ENCODE measurements at places on chromosomes 4 and X.

GRCh38 chr4:94531991-94532789, 80.4 kb downstream of the PDLIM5 start:
- no peak for DNase-seq

- DNase-seq: peak; percentile 18
These were observed 264.3 kb downstream of the NPFFR2 start for GRCh38 chr4:72295966-72296557.

DNA sequence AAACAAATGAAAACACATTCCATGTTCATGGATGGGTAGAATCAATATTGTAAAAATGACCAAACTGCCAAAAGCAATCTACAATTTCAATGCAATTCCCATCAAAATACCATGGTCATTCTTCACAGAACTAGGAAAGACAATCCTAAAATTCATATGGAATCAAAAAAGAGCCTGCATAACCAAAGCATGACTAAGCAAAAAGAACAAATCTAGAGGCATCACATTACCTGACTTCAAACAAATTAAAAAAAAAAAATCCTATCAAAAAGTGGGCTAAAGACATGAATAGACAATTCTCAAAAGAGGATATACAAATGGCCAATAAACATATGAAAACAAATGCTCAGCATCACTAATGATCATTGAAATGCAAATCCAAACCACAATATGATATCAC, 297.5 kb downstream of the NAF1 start:
- DNase-seq: no peak

GRCh38 chr4:23276076-23276475, 583.3 kb downstream of the GBA3 start:
- no peak for DNase-seq

GRCh38 chr4:88722828-88723227, 25.2 kb upstream of the NAP1L5 start:
- DNase-seq: no peak

- DNase-seq: no peak
These were observed 147.9 kb upstream of the NEIL3 start for GRCh38 chr4:177161781-177162180.

DNA sequence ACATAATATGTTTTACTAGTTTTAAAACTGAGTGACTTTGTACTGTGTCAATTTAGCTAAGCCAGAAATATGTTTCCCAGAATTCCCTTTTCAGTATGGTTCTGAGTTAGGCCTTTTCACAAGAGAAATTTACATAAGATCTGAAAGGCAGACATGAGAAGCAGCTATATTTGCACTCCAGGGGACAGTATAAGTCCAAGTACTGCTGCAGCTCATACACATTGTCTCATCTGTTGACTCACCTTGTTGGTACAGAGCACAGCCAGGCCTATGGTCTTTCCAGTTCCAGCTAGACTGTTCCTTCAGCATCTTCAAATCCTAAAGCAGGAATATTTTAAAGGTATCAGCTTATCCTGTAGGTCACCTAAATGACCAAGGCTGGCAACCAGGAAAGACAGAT, 53.5 kb downstream of the BMP3 start:
- DNase-seq: no peak

GRCh38 chrX:34915463-34916225, 27.0 kb upstream of the FAM47B start:
- DNase-seq: no peak

DNA sequence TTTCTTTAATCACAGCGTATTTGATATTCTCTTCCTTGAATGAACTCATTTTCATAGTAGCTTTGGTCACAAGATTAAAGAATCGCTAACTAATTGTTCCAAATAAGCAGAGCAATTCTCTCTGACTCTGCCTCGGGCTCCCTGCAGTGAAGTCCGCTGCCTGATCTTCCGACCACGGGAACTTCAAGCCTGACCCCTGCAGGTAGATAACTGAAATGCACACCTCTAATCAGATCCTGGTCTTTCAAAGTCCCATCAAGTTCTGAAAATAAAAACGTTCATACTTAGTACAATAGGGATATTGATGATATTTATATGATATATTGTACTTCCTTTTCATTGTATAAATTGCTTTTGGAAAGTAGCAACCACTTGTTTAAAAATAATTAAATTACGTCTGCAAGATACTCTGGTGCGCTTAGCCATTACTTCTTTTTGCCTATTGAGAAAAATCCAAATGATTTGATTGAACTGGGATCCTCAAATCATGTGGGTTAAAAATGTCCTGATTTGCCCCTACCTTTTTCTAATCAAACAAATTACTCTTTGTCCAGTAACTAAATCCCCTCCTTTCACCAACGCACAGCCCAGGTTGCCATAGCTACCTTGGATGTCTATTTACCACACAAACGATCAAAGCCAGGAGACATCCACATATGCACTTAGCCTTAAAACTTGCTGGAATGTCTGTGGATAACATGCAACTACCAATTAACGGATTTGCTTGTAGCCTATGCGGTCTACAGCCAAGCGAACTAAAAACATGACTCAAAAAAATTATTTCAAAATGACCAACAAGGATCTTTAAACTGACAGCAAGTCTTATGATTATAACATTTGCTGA, 4.2 kb downstream of the MID1 start:
- peak; percentile 58 for DNase-seq

DNA sequence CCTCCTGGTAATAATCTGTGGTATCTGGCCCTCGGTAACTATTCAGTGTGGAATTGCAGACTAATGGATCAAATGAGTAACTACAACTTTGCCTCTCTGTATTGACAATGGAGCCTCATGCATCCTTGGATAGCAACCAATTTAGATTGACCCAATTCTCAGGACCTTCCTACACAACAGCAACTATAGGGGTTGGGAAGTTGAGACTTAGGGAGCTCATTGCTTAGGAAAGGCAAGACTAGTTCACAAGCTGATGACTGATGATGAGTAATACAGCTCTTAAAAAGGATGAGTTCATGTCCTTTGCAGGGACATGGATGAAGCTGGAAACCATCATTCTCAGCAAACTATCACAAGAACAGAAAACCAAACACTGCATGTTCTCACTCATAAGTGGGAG, 47.5 kb upstream of the KLHL13 start:
- DNase-seq: no peak

DNA sequence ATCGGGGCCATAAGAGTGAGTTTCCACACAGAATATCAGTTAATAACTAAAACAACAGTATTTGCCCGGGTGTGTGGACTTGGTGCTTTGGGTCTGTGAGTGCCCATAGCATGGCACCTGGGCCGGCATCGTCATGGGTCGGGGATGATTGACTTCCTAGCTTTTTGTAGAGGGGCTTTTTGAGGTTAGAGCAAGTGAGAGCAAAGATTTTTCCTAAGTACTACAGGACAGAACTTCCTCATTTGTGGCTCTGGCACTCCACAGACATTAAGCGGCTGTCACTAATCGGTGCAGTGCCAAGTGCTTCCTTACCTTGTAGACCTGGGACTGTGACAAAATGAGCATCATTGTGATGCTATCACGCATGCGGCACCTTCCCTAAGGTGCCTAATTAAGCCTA, 81.0 kb downstream of the SHROOM2 start:
- no peak for DNase-seq

DNA sequence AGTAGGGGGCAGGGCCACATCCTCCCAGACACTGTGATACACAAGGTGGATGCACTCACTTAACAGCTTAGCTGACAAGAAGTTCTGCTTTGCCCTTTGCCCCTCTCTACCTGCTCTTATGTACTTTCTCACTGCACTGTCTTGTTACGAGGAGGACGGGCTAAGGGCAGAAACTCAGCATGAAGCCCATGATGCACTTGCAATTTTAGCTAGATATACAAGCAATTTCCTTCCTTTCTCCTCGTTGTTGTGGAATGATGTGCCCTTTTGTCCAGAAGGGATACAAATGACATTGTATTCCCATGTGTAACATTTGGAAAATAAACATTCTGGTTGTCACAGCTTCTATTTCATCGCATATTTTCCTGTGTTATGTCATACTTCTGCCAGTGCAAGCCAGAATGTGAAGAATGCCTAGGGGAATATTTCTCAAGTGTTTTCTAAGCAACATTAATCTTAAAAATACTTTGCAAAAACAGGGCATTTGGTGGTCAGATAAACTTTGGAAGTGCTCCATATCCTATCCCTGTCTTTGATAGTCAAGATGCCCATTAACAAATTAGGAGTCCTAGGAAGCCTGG, 47.2 kb downstream of the MAOA start:
- no peak for DNase-seq

DNA sequence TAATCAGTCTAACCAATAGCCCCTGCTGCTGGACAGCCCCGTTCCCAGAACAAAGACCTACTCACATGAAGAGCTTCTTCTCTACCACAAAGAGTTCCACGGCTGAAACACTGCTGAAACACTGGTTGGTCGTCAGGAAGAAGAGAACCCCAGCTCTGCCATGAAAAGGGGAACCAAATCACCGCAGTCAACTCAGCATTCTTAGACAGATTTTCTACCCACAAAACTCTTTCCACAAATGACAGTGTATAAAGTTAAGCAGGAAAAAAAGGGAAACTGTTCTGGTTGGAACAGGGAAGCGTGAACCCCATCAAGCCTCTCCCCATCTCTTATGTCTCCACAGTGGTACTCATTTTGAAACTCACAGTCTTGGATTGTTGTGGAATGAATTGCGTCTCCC, 57.3 kb downstream of the ABCG2 start:
- DNase-seq: peak; percentile 36

GRCh38 chr4:137300776-137301175, 231.5 kb downstream of the PCDH18 start:
- no peak for DNase-seq

- DNase-seq: no peak
These were observed 29.7 kb downstream of the GAB3 start for GRCh38 chrX:154721155-154721554.

GRCh38 chrX:44536198-44536597, 6.5 kb downstream of the FUNDC1 start:
- DNase-seq: no peak

DNA sequence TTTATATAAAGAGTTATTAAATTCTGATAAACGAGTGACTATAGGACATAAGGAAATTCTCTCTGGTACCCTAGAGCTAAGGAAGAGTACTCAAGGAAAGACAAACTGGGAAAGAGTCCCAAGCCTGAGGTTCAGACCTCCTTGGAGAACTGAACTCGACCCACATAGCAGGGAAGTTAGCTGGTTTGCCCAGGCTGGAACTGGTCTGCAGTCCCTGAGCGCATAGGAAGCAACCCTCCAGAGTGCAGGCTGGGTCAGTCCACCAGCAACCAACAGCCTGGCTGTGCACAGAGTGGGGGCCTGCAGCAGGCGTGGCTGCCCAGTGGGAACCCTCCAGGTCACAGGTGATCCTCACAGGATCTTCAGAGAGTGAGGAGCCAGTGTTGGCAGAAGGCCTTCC, 114.1 kb downstream of the SOWAHB start:
- DNase-seq: no peak

DNA sequence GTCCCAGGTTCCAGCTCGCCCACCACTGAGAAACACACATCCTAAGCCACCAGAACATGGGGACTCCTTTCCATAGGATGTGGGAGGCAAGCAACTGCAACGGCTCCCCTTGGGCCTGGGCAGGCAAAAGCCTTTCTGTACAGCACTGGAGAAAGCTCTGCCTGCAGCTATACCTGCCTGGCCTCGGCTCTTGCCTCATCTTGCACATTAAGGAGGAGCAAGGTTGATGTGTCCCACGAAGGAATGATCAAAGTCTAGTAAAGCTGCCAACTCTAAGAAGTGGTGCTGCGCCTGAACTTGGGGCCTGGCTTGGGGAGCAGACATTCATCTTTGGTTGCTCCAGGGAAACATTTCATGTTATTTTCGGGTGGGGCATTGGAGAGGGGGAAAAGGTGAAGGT, 19.6 kb downstream of the CCNG2 start:
- DNase-seq: no peak

GRCh38 chr4:11598591-11598990, 169.9 kb upstream of the HS3ST1 start:
- DNase-seq: no peak

DNA sequence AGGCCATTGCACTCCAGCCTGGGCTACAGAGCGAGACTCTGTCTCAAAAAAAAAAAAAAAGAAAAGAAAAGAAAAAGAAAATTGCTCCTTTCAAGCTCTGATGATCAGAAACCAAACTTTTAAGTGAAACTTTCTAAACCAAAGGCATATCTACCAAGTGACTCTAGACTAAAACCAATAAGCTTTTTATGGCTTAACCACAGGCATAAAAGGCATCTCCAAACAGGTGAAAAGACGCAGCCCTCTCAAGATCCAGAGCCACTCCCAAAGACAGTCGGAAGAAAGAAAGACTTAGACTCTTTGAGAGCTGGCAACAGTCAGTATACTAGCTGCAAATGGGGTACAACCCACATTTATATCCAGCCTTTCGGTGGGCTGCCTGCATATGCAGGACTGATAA, 117.1 kb upstream of the AP1S2 start:
- DNase-seq: no peak

Data from putamen (tissue), 1 donor.